Astrocyte (in vitro differentiated cells and primary cell): ENCODE measurements at places on chromosomes 3 and 15.
A peak's percentile ranks its signal among the peaks of the same experiment; 100 is the strongest.

DNA sequence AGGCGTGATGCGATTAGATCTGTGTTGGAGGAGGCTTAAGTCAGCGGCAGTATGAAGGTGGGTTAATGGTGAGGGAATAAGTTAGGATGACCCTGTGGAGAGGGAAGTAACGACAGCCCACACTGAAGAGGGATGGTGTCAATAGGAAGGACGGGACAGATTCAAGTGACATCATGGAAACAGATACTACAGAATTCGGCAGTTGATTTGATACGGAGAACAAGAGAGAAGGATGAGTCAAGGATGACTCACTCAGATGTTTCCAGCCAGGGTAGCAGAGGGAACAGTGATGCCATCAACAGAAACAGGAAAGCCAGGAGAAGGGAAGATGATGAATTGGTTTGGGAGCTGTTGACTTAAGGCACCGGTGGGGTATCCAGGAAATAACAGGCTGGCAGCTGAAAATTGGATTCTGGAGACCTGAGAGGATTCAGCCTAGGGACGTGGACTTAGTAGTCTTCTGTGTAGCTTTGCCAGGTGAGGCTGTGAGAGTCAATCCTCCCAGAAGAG lies 38.0 kb downstream of the SHC4 start:
- H3K4me1 ChIP-seq, result peaks cover 21% of the 10 kb centered on the region
- H3K27me3 ChIP-seq, result no peaks in the 10 kb centered on the region
- no peaks in the 10 kb centered on the region for H3K36me3 ChIP-seq
- H3K27ac ChIP-seq, result peak overlapping the region; percentile 65
- no peak overlapping the region for H3K4me3 ChIP-seq
- DNase-seq, result peak; percentile 93

DNA sequence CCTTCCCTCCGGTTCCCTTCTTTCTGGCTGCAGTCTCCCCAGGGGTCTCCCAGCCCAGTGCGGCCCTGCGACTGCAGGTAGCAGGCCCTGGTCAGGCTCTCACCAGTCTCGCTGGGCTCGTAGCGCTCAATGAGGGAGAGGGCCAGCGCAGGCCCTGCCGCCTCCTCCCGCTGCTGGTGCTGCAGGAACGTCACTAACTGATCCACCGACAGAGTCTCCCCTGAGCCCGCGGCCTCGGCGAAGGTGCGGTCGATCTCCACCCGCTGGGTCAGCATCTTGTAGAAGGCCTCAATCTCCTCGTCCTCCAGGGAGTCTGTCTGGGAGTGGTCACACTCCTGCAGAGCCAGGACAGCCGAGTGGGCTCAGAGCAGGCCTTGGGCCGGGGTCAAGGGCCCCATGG lies 18.3 kb downstream of the PLCD1 start:
- H3K36me3 ChIP-seq, result peaks cover 4% of the 10 kb centered on the region
- no peaks in the 10 kb centered on the region for H3K4me1 ChIP-seq
- H3K27me3 ChIP-seq, result no peaks in the 10 kb centered on the region
- DNase-seq, result no peak
- H3K4me3 ChIP-seq, result no peak overlapping the region
- H3K27ac ChIP-seq, result no peak overlapping the region

DNA sequence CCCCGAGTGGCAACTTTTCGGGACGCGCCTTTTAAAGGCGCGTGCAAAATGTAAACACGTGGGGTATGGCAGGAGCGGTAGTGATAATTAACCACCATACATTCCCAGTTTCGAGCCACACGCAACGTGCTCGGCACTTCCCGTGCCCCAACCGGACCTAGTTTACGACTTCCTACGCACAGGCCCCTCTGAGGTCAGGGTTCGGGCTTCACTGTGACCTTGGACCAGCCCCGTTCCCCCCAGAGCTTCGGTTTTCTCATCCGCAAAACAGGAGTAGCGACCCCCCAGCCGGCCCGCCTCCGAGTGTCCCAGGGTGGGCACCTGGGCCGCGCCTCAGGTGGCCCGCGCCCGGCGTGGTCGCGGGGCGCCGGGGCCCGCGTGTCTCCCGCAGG lies 451 bp downstream of the CHCHD4 start:
- DNase-seq, result no peak
- H3K36me3 ChIP-seq, result peaks cover 11% of the 10 kb centered on the region
- peak overlapping the region; percentile 89 for H3K4me3 ChIP-seq
- peaks cover 20% of the 10 kb centered on the region for H3K4me1 ChIP-seq
- no peaks in the 10 kb centered on the region for H3K27me3 ChIP-seq
- peak overlapping the region; percentile 28 for H3K27ac ChIP-seq

- no peak overlapping the region for H3K27ac ChIP-seq
- no peaks in the 10 kb centered on the region for H3K4me1 ChIP-seq
- no peak overlapping the region for H3K4me3 ChIP-seq
- no peak for DNase-seq
- no peaks in the 10 kb centered on the region for H3K27me3 ChIP-seq
Measured at GRCh38 chr15:80265021-80265420, 13.0 kb upstream of the CTXND1 start.

DNA sequence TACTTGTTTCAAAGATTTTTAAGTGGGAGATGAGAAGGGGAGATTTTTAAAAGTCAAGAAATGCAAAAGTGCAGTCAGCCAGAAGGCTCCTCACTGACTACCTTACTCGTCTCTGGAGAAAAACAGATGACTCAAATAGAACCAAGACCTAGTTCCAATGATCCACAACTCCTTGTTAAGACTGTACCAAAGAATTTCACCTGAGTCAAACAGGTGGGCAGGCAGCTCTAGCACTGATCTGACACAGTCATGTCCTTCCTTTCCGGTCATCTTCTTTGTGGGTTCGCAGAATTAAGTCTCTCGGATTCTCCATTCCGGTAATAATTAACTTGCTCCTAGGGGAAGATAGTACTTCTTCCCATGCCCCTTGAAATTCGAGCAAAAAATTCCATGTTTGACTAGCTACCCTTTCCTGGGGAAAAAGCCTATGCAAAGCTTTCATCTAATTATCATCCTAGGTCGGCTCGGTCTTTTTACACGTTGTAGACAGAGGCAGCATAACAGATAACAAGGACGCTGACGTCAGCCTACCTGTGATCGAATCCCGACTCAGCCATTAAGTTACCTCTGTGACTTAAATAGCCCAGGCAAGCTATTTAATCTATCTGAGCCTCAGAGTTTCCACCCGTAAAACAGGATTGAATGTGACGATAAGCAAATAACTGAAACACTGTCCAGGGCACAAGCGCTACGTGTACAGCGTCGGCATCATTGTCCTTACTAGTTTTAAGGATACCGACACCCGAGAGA lies 758 bp downstream of the SELENOK start:
- DNase-seq, result peak; percentile 60
- H3K27me3 ChIP-seq, result peaks cover 12% of the 10 kb centered on the region
- H3K4me1 ChIP-seq, result peaks cover 14% of the 10 kb centered on the region
- peaks cover 5% of the 10 kb centered on the region for H3K36me3 ChIP-seq
- H3K27ac ChIP-seq, result peak overlapping the region; percentile 95
